ENCODE measurements at places on chromosomes 1 and 21.

GRCh38 chr1:180906511-180906910 lies 6.2 kb upstream of the KIAA1614 start:
- DNase-seq, result no peak

GRCh38 chr1:211808475-211808874 lies 22.1 kb downstream of the LPGAT1 start:
- DNase-seq, result no peak

DNA sequence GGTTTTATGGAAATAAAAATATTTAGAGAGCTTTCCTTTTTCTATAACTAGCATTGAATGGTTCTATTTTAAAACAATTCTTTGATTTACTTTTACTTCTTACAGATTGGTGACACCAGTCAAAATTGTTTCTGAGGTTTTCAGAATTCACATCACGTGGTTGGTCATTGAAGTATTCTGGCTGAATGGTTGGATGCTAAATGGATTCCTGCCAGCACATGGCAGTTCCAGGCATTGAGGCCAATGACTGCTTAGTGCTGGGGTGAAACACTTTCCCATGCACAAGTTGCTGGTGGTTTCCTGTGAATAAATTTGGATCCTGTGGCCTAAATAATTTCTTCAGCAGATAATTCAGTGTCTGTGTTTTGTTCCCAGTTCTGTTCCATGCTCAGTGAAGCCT lies 20.6 kb downstream of the NCAM2 start:
- no peak for DNase-seq

DNA sequence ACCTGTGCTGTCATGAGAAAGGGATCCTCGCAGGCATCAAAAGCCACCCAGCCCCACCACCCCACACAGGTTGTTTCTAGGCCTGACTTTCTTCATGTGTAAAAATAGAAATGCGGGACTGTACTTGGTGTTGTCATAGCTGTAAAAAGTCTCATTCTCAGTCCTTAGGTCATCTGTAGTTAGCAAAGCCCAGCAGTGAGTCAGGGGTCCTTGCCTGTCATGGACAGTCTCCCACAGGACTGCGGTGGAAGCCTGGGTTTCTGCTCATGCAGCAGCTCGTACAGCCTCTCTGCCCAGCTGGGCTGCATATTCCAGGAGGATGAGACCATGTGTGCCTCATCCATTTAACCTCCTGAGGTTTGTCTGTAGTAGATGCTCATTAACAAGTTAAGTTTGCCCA lies 58.2 kb downstream of the MRPS6 start:
- DNase-seq, result no peak

DNA sequence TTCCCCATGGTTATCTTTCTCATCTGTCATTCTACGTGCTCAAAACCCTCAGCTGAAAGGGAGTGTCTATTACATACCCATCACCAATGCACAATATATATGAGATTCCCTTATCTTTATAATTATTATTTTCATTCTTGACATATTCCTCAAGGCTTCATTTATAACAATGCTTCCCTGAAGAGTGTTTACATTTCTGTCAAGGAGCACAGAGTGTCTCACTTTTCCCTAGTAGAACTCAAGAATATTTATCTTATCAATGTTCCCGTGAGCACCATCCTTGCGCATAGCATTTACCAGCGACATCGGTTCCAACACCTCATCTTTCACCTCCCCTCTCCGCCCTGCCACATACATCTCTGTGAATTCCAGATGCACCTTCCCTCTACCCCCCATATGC lies 250.6 kb downstream of the PLA2G4A start:
- no peak for DNase-seq
